NCI-H1694 treated with DMSO at 0.1 percent for 48 hours (cell line): ENCODE measurements at places on chromosomes 2 and 18.

DNA sequence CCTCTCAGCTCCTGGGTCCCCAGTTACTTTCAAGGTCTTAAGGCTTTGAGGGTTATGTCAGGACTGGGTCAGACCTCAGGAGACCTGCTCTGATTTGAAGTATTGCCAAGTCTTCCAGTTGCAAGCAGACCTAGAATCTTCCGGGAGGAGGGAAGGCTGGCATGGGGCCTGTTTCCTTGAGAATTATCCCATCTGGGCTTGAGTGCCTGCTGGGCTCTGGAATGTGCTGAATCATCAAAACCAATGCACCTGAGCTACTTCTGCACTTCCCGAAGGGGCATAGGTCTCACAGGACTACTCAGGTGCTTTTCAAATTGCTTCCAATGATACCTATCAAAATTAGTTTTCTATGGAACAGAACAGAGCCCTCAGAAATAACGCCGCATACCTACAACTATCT lies 327.3 kb downstream of the XIRP2 start:
- DNase-seq = no peak

GRCh38 chr18:50749945-50750344 lies 69.9 kb downstream of the MRO start:
- no peak for DNase-seq

- no peak for DNase-seq
Observed at GRCh38 chr2:6011921-6012320, 319.7 kb downstream of the SOX11 start.

DNA sequence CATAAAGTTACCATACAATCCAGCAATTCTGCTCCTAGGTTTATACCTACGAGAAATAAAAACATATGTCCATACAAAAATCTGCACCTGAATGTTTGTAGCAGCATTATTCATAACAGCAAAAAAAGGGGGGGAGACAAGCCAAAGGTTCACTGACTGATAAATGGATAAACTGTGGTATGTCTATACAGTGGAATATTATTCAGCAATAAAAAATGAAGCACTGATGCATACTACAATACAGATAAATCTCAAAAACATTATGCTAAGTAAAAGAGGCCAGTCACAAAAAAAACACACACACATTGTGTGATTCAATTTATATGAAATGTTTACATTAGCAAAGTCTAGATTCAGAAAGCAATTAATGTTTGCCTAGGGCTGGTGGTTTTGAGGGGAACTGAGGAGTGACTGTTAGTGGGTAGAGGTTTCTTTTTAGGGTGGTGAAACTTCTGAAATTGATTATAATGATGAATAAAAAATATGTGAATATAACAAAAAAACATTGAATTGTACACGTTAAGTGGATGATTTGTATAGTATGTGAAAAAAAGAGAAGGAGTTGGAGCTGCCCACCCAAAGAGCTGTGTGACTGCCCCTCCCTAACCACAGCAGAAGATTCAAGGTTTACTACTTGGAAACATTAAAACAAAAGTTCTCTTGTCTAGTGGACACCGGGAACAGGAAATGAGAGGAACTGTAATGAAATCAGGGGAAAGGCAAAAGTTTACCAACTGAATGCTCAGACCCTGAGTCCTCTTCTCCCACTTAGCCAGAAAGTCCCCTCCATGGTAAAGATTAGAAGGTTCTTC lies 13.4 kb downstream of the COLEC12 start:
- DNase-seq = no peak

DNA sequence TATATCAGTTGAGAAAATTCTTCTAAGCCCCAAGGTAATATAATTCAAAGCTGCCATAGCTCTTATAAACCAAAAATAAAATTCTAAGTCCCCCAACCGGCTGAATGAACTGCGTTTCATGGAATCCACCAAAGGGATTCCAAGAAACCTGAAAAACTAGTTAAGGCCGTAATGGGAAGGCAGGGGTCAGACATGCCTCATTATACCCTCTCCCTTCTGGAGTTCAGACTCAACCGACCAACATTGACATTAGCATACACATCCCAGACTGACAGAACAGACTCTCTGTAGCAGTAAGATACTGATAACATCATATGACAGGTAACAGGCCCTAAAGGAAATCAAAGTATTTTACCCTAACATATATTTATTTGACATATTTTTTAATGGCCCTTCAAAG lies 31.4 kb upstream of the PHLPP1 start:
- DNase-seq = no peak

DNA sequence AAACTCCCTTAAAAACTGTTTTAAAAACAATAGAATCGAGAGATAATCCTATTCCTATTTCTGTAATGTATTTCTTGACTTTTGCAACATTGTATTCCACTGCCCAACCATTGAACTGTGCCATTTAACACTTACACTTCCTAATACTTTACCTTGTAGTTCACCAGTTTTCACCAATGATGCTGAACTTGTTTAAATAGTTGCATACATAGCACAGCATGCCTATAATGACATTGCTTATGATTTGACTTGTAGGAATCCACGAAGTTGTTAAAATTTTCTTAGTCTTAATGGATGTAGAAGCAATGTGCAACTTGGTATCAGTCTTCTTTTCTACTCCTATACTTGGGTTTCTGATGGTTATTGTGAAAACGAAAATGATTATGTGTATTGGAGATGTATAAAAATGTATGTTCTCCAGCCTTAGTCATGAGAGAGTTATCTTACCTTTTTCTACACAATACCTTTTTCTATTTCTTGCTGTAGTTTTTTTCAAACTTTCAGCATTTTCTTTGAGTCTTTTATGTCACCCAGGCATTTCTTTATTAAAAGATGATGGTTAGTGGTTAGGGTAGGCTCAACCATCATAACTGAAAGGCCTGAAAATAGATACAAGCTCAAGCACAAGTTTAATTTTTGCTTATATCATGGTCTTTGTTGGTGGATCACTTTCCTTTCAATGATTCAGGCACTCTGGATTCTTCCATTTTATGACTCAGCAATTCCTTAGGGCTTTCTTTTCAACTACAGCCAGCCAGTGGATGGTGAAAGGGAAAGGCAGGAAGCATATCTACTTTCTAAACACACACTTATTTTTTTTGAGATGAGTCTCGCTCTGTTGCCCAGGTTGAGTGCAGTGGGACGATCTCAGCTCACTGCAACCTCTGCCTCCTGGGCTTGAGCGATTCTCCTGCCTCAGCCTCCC lies 9.4 kb downstream of the GPD2 start:
- no peak for DNase-seq

DNA sequence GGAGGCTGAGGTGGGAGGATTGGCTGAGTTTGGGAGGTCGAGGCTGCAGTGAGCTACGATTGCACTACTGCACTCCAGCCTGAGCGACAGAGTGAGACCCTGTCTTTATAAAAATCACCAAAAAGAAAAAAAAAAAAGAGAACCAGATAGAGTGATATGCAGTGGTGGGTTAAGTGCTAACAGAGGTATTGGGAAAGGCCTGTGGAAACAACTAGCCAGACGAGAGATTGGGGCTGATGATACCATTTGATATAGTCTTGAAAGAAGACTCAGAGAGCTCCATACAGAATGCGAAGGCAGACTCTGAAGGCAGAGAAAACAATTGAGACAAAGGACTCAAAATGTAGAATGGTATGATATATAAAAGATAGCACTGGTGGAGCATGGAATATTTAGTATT lies 134.1 kb downstream of the CDC42EP3 start:
- no peak for DNase-seq

GRCh38 chr18:21109936-21110712 lies 1.5 kb downstream of the ROCK1 start:
- no peak for DNase-seq

GRCh38 chr2:223538920-223539440 lies 63.2 kb downstream of the SCG2 start:
- peak; percentile 14 for DNase-seq
